ENCODE measurements at places on chromosomes 2 and 18.

GRCh38 chr18:69401972-69402532 is 1.4 kb downstream of the DOK6 start:
- DNase-seq = no peak

GRCh38 chr2:223633656-223634055 is 31.5 kb upstream of the SCG2 start:
- DNase-seq = no peak

- no peak for DNase-seq
Measured at GRCh38 chr2:195658541-195658890, 1.5 kb downstream of the SLC39A10 start.

GRCh38 chr2:236761358-236761757 is 191.7 kb downstream of the ACKR3 start:
- DNase-seq = no peak

GRCh38 chr2:145975406-145975805 is 1455.5 kb upstream of the ZEB2 start:
- no peak for DNase-seq

DNA sequence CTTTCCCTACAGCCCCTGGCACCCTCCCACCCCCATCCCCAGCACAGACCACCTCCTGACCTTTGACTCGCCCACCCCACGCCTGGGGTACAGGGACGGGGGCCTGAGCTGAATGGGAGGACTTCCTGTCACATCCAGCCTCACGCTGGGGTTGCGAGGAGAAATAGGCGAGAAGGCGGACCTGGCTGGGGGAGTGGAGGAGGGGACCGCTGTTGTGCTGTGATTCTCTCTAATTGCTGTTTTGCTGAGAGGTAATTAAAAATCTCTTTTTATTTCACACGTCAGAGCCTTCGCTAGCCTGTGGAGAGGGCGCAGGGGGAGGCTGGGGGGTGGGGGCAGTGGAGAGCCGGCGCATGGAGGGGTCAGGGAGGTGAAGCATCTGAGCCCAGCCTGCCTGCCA is 9.7 kb upstream of the ECEL1 start:
- no peak for DNase-seq

- no peak for DNase-seq
Measured at GRCh38 chr2:21966139-21966538, 842.4 kb downstream of the TDRD15 start.

- DNase-seq = no peak
Measured at GRCh38 chr2:157194097-157194688, 63.3 kb upstream of the GALNT5 start.

DNA sequence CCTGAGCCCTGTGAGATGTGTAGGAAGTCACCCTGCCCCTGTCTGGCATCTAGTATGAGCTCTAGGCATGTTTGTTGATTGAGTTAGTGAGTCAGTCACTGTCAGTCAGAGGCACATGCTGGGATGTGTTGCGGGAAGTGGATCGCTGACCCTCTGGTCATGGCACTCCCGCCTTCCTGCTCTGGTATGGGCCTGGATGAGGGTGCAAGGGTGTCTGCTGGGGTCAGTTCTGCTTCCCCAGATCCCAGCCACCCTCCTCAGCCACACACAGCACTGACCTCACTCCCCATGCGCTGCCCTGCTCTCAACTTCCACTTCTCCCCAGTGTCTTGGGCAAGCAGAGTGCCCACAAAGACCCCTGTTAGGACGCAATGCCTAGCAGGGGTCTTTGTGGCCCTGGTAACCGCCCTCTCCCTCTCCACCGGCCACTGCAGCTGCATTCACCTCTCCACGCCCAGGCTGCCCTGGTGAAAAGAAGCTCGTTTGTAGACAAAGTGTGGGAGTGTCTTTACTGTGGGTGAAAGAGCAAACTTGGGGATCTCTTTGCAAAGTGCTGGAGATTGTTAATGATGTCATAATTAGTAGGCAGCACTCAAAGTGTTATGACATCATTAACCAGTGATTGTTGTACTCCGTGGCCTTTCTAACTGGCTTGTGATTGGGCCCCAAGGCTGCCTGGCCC is 252.1 kb downstream of the LDLRAD4 start:
- no peak for DNase-seq

DNA sequence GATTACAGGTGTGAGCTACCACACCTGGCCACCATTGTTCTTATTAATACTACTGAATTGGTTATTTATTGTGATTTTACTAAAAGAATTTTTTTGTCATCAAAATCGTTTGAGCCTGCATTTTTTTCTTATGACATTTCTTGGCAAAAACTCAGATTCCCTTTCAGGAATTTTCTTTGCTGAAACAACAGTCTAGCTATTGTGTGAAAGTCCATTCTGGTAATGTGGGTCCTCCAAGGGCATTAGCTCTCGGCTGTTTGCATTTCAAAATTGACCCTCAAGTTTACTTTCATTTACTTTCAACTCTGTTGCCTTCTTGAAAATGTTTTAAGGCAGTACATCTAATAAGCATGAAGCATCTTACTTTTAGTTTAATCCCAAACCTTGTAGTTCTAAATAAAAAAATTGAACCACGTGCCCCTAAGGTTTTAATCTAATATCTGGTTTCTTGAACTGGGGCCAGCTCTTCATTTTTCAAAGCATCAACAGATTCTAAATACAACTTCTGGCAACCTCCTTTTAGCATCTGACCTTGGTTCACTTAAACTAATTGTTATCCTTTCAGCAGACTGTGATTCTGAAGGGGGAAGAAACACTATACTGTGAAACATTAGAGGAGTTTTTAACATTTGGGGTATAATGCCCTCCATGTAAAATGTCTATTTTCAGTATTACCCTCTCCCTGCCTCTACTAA is 325.2 kb upstream of the RAB12 start:
- DNase-seq = no peak

DNA sequence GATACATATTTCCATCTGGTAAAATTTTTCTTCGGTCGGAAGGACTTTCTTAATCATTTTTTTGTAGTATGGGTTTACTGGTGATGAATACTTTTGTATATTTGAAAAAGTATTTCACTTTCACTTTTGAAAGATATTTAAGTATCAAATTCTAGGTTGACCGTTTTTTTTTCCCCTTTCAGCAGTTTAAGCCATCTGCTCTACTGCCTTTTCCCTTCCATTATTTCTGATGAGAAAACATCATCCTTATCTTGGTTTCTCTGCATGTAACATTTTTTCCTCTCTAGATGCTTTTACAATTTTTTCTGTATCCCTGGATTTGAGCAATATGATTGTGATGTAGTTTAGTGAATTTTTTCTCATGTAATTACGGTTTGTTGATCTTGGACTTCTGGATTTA is 87.0 kb downstream of the MTX2 start:
- no peak for DNase-seq

DNA sequence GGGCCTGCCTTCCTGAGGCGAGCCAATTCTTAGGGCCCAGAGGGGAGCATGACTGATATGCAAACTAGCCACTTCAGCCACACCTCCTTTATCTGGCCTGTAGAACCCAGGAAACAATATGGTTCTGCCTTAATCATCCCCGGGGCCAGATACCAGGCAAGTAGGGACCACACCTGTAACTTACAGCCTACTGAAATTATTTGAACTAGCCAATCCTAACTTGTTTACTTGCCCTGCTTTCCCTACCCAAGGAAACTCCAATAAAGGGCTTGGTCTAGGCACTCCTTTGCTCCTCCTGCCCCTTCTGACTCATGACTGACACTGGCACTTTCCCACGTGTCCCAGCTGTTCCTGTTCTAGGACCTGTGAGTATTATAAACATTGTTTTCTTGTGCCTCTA is 57.6 kb downstream of the MYOM1 start:
- no peak for DNase-seq

GRCh38 chr18:77250501-77250925 is 865 bp downstream of the GALR1 start:
- DNase-seq = no peak

DNA sequence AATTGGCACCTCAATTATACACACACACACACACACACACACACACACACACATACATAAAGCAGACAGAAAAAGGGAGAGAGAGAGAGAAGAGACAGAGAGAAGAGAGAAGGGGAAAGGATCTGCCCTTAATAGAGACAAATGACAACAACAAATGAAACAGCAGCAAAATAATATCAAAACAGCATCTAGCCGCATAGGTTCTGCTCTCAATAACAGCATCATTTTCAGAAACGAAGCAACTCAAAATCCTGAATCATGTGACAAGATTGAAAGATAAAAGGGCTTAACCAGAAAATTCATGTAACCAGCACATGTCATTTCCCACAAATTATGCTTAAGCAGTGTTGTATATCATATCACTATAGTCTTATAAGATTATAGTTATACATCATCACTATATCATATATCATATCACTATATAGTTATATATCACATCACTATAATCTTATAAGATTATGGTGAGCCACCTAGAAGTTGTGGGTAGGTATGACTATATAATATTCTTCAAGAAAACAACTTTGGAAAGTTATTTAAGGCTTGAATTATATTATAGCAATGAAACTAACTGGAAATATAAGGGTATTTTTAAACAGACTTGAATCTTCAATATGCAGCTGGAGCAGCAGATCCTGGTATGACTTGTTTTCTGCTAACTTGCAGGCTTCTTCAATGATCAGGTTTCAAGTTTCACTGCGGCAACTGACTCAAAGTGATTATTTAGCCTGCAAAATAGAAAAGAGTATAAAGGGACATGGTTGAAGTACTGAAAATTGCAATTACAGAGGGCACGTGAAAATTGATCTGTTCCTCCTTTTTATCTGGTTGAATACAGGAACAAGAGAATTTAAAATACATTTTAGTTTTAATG is 16.1 kb upstream of the VPS54 start:
- DNase-seq = no peak

DNA sequence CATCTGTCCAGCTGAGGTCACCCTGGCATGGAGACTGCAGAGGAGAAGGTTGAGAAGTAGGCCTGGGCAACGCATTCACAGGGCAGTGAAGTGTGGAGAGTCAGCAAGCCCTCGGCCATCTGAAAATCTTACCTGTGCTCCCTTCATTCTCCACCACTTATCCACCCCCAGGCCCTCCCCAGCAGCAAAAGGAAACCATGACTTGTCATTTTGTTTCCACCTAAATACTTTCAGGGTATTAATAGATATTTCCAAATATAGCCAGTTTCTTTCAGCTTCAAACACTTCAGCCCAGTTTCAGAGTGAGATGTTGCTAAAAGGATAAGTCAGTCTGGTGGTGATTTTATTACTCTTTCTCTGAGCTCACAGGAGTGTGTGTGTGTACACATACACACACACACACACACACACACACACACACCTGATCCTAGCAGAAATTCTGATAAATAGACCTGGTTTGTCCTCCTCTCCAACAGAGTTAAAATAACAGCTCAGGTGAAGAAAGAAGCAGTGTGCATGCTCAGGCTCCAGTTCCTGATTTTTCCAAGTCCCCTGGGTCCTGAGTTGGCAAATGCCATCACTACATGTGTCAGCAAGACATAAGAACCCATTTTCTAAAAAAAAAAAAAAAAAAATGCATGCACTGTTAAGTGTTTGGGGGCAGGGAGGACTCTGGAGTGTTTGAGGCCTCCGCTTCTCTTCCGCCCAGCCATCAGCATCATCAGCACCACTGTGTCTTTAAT is 82.8 kb downstream of the LOXHD1 start:
- no peak for DNase-seq

DNA sequence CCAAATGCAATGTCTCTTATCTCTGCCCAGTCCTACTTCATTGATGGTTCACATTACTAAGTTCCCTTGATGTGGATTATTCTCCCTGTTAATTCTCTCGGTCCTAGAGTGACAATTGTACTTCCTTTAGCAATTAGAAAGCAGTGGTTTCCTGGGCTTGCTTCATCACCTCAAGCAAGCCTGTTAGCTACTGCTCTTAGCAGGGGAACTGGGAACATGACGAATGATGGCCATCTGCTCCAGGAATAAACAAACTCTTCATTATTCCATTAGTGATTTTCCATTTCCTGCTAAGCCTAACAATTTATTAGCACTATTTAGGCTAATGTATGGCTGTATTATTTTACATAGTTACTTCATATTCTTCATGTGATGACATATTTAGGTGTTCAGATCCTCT is 331.8 kb downstream of the MTX2 start:
- DNase-seq = no peak

GRCh38 chr2:20171445-20171977 is 53.4 kb downstream of the SDC1 start:
- DNase-seq = no peak

- no peak for DNase-seq
Measured at GRCh38 chr2:238352361-238352760, 32.0 kb downstream of the TRAF3IP1 start.

- DNase-seq = no peak
Measured at GRCh38 chr18:46070815-46071652, 1.0 kb downstream of the PSTPIP2 start.

DNA sequence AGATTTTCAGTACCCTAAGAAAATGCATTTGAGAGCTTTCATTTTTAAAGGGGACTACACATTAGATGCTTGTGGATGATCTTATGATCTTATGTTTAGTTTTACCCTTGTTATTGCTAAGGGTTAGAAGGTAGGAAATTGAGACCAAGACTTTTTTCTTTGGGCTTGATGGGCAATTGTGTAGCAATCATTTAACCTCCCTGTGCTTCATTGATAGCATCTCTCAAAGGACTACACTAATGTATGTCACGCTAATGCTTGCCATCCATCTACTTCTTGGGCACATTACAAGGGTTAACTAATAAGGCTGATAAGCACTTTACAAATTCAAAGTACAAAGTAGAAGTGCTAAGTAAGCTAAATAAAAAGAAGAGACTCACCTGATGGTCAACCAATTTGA is 189.3 kb upstream of the LRP1B start:
- no peak for DNase-seq

- no peak for DNase-seq
Measured at GRCh38 chr2:189751080-189751658, 11.4 kb downstream of the OSGEPL1 start.

- DNase-seq = no peak
Measured at GRCh38 chr2:50241282-50241681, 790.6 kb downstream of the NRXN1 start.

GRCh38 chr2:170512266-170512665 is 202.9 kb upstream of the SP5 start:
- no peak for DNase-seq

- DNase-seq = no peak
Measured at GRCh38 chr2:10333247-10333613, 30.5 kb downstream of the HPCAL1 start.

GRCh38 chr2:69815717-69816116 is 13.7 kb upstream of the GMCL1 start:
- no peak for DNase-seq

- DNase-seq = no peak
Measured at GRCh38 chr2:75728614-75729419, 18.1 kb upstream of the GCFC2 start.

- DNase-seq = no peak
Measured at GRCh38 chr2:46306330-46306751, 9.1 kb downstream of the EPAS1 start.

GRCh38 chr2:43050866-43051265 is 175.5 kb downstream of the ZFP36L2 start:
- no peak for DNase-seq

DNA sequence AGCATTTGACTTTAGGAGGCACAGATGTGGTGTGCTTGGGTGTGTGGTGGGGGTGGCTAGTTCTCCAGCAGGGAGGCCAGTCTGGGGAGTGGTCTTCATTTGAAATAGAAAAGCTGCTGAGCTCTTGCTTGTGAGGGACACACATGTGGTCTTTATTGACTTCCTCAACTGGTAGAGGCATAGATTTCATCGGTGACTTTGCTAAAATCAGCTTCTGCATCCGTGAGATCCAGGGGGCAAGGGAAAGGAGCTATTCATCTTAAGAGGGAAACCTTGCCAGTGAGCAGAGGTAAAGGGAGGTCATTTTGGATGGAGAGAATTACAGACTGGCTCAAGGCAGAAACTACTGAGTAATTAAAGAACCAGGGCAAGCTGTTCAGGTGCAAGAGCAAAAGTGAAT is 4.7 kb downstream of the MAPRE3 start:
- no peak for DNase-seq

- DNase-seq = no peak
Measured at GRCh38 chr2:118968961-118969733, 27.2 kb downstream of the MARCO start.
